ENCODE measurements at places on chromosomes 6 and 20. TPM values are rescaled to one million over a fixed set of nuclear protein-coding genes. Genes with fewer than 3 reads are reported as not detected.

Gene BHLHE23
- total RNA-seq: not detected

Gene RFX6
- total RNA-seq: not detected

DNA sequence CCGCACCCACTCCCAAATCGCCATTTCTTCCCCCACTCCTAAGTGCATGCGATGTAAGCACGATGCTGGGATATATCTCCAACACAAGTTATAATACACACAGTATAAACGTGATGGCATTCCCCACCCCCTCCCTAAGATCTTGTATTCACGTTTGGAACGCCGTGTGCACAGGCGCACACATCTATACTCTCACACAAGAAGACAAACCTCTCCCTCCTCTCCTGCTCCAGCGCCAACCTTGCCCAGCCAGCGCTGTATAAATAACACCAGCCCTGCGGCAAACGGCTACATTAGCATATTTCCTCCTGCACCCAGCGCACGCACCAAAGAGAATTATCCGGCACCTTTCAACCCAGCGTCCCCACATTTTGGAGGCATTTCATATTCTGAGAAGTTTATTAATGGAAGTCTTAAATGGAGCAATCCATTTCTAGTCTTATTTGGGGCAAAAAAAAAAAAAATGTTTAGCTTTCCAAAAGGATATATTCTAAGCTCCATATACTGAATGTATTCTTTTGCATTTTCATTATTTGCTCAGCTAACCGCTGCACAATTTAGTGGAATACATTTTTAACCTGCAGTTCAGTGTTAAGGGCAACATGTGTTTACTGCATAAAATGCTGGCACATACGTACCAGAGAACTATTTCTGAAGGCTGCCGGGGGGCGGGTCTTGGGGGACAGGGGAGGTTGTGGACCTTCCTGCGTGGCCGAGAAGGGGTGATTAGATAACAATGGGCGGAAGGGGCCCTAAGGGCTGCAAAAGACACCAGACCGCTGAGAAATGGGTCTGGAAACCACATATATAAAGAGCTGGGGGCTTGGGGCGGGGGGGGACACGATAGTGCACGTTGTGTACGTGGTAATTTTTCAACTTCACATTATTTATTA is 1.1 kb upstream of the SLC22A23 start:
- no peaks in the 10 kb centered on the region for H3K36me3 ChIP-seq
- H3K27me3 ChIP-seq: peaks cover 14% of the 10 kb centered on the region
- H3K27ac ChIP-seq: no peak overlapping the region
- peaks cover 3% of the 10 kb centered on the region for H3K4me1 ChIP-seq

- no peaks in the 10 kb centered on the region for H3K27me3 ChIP-seq
- no peak for DNase-seq
- H3K4me3 ChIP-seq: no peak overlapping the region
- H3K27ac ChIP-seq: no peak overlapping the region
Observed at GRCh38 chr20:57080796-57081195, 185.6 kb downstream of the BMP7 start.

GRCh38 chr6:21164768-21165326 is 428.7 kb upstream of the SOX4 start:
- no peak overlapping the region for H3K27ac ChIP-seq
- no peak overlapping the region for H3K4me3 ChIP-seq
- no peaks in the 10 kb centered on the region for H3K36me3 ChIP-seq
- H3K27me3 ChIP-seq: no peaks in the 10 kb centered on the region
- no peak for DNase-seq
- H3K4me1 ChIP-seq: no peaks in the 10 kb centered on the region

DNA sequence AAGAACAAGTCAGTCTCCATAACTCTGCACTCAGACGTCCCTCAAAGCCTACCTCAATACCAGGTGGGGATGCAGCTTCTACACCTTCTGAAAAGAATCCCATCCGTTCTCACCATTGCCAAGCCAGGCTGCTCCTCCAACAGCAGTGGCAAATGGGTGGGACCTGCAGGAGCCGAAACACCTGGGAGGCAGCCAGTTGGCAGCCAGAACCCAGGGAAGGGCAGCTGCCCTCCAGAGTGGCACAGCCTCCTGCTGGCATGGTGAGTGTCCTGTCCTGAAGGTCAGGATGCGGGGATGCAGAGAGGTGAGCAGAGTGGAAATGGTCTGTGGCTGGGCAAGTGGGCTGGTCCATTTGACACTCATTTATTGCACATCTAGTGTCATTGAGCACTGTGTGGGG is 210.6 kb upstream of the CDH4 start:
- no peaks in the 10 kb centered on the region for H3K4me1 ChIP-seq
- no peak overlapping the region for H3K27ac ChIP-seq

- H3K4me3 ChIP-seq: no peak overlapping the region
- H3K4me1 ChIP-seq: no peaks in the 10 kb centered on the region
- H3K36me3 ChIP-seq: no peaks in the 10 kb centered on the region
- no peak overlapping the region for H3K27ac ChIP-seq
- DNase-seq: no peak
- H3K27me3 ChIP-seq: no peaks in the 10 kb centered on the region
Observed at GRCh38 chr6:149328083-149328482, 10.6 kb downstream of the TAB2 start.

- no peaks in the 10 kb centered on the region for H3K27me3 ChIP-seq
- H3K4me3 ChIP-seq: no peak overlapping the region
- no peak for DNase-seq
- H3K4me1 ChIP-seq: no peaks in the 10 kb centered on the region
- H3K36me3 ChIP-seq: no peaks in the 10 kb centered on the region
Observed at GRCh38 chr20:45918779-45919537, 7.0 kb upstream of the PLTP start.

DNA sequence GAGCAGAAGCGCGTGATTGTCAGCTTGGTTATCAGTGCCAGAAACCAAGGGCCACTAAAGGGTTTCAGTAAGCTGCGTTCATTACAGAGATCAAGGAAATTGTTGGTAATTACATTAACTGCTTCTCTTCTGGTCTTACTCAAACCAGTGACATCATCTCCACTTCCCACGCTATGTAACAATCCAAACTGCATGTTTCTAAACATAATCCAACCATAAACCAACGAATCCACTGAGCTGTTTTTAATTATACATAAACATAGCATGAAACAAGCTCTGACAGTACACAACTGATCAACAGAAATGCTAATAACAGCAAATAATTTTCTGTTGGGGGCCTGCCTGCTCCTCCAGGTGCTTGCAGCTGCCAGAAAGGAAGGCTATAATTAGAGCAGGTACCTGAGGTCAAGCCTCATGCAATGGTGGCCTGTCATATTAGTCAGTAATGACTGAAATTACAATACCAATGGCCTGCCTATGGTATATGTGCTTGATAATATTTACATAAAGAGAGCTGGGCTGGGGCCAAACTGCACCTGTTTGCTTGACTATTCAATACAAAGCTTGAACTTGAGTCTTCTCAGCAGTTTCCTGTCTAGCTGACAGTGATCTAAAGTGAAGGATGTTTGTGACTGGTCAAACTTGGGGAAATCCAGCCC is 40.1 kb downstream of the ILRUN start:
- H3K27me3 ChIP-seq: no peaks in the 10 kb centered on the region
- peak overlapping the region; percentile 61 for H3K4me3 ChIP-seq
- H3K36me3 ChIP-seq: peaks cover 7% of the 10 kb centered on the region
- no peak for DNase-seq
- peak overlapping the region; percentile 93 for H3K27ac ChIP-seq

DNA sequence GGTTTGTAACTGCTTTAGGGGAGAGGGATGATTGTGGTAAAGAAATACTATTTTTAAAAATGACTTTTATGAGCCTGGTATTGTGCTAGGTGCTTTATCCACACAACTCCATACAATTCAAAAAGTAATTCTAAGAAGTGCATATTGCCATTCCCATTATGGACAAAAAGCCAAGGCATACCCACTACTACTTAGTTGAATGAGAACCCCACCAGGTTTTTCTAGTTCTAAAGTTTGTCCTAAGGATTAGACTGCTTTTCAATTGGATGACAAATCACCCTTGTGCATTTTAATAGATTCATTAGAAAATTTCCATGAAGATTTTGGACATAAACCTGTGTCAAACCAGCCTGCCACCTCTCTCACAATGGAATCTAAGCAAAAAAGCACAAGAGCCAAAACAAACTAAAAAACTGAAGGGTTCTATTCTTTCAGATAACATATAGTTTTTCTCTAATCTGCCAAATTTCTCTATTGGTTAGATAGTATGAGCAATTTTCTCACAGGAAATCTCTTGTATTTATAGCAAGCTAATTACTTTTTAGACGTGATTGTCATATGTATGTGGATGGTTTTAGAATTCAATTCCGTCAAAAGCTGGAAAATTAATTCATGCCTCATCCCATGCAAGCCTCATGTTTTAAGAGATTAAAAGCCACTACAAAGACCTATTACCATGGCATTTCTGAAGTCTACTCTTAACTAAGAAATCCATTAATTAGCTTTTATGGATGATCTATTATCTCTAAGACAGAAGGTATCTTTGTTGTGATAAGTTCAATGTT is 325.5 kb downstream of the RNGTT start:
- no peaks in the 10 kb centered on the region for H3K4me1 ChIP-seq
- no peak overlapping the region for H3K4me3 ChIP-seq
- no peaks in the 10 kb centered on the region for H3K27me3 ChIP-seq
- H3K27ac ChIP-seq: no peak overlapping the region
- DNase-seq: no peak

DNA sequence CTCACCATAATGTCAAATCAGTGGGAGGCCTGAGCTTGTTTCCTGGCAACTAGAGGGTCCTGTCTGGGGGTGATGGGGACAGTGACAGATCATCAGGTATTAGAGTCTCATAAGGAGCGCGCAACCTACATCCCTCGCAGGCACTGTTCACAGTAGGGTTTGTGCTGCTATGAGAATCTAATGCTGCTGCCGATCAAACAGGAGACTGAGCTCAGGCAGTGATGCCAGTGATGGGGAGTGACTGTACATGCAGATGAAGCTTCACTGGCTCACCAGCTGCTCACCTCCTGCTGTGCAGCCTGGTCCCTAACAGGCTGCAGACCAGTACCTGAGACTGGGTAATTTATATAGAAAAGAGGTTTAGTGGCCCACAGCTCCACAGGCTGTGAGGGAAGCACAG is 147.3 kb downstream of the TTLL2 start:
- no peaks in the 10 kb centered on the region for H3K4me1 ChIP-seq
- no peaks in the 10 kb centered on the region for H3K36me3 ChIP-seq
- H3K4me3 ChIP-seq: no peak overlapping the region
- H3K27ac ChIP-seq: no peak overlapping the region

Gene RAB44
- total RNA-seq: 1.5 TPM

- H3K4me3 ChIP-seq: no peak overlapping the region
- peaks cover 18% of the 10 kb centered on the region for H3K27me3 ChIP-seq
- H3K4me1 ChIP-seq: peaks cover 2% of the 10 kb centered on the region
Observed at GRCh38 chr20:664576-664975, 11.0 kb downstream of the SCRT2 start.
